ENCODE measurements at places on chromosomes 3 and 15.
A peak's percentile ranks its signal among the peaks of the same experiment; 100 is the strongest.

DNA sequence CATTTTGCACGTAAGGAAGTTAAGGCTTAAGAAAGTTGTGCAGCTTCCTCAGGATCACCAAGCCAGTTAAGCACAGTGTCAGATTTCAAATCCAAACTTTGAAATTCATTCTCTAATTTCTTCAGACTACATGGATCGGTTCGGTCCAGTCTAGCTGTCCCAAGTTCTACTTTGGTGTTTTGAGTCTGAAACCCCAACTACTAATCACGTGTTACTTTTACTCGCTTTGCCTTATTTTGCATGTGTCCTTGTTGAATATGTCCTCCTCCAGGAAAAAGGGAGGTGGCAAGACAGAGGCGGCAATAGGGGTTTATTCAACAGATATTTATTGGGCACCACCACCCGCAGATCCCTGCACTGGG is 522 bp upstream of the GXYLT2 start:
- DNase-seq, result no peak

GRCh38 chr3:58743296-58743695 is 76.7 kb upstream of the FAM3D start:
- no peak for DNase-seq

GRCh38 chr15:66142285-66142684 is 111.3 kb downstream of the MEGF11 start:
- no peak for DNase-seq

DNA sequence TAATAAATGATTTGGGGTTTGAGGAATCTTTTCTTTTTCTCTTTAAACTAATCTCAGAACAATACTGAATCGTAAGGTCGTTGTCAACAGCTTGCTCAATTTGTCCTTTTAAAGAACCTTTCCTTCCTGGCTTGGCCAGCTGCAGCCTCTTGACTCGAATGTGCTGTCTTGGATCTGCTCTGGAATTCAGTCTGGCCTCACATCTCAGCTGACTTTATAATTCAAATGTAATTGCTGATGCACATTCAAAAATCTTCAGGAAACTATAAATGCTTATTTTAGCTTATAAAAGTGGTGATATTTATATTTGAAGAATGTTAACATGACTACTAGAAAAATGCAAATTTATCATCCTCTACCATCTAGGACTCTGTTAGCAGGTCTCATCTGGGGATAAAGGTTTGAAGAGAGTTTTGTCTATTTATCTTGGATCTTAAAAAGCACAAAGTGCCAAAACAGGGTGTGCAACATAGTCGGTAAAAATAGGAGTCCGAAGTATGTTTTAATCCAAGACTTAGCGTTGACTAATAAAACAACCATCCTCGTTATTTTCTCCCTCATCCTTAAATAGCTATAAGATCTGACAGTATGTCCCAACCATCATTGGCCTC is 1035.2 kb downstream of the MCTP2 start:
- DNase-seq, result no peak

- no peak for DNase-seq
Observed at GRCh38 chr3:98322686-98323085, 31.0 kb upstream of the OR5K4 start.

- DNase-seq, result no peak
Observed at GRCh38 chr3:126917232-126917804, 65.6 kb upstream of the PLXNA1 start.

DNA sequence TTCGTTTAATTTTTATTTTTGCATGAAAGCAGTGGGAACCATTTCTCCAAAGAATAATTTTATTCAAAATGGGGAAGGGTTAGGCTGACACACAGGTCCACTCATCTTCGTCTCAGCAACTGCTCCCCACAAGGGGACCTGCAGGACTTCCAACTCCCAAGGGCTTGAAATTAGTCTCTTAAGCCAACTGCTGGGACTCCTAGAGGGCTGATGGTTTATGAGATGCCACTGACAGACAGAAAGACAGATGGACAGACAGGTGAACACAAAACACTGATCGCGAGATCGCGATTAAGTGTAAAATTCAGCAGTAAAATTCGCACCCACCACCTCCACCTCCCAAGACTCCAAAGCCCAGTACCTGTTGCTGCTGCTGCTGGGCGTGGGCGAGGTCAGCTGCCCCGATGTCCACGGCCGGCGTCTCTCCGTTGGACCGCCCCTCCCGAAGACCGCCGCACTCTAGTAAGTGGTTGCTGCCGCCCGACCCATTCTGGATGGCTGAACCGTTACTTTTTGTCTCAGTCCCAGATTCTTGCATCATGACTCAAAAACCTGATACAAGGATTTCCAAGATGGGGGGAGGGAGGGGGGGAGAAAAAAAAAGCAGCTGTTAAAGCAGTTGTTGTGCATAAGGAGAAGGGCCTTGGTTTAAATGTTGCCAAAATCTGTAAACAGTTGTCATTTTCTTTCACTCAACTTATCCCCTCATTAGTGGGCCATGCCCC is 385.5 kb downstream of the FOXP1 start:
- DNase-seq, result no peak

GRCh38 chr3:164940745-164941144 is 137.6 kb downstream of the SI start:
- DNase-seq, result no peak

DNA sequence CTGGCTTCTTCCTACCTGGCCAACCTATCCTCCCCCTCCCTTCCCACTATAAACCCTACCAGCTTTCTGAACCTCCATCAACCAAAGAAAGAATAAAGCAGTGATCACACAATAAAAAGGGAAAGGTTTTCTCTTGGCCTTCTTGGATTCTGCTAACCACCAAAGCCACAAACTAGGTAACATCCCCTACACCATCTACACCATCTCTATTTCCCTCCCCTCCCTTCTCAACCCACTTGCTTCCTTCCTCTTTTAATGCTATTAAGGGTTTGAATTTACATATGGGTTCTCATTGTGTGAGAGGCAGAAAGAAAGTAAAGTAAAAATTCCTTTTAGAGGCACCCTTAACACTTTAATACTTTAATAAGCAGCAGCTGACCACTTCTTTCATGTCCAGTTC is 25.8 kb upstream of the RSL24D1 start:
- no peak for DNase-seq

DNA sequence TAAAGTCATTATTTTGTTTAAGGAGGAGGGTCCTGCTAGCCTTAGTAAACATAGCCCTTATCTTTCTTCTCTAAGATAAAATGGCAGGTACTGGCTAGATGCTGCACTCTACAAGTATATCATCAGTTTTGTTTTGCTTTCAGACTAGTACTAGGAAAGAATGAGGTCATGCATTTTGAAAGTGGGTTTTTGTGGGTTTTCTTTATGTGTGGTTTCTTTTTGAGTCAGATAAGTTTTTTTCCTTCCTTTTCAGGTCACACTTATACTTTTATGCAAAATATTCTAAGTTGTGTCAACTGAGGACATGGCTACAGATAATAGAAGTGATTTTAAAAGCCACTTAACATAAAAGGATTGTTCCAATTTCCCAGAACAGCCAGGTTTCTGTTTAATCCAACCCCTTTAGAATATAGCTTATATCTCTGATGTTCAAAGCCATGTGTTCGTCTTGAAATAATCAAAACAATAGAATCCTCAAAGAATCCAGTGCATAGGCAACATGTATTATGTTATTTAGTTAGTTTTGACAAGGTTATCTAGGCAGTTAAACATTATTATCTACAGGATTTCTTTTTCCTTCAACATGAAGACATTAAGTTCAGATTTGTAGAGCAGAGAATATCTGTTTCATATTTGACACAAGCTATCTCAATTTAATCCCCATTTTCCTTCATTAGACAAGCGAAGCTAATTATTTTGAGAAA is 406.2 kb downstream of the RBMS3 start:
- no peak for DNase-seq

- DNase-seq, result no peak
Observed at GRCh38 chr15:89937365-89938350, 24.9 kb upstream of the ARPIN start.

GRCh38 chr3:88188436-88188835 is 38.7 kb downstream of the C3orf38 start:
- DNase-seq, result no peak

DNA sequence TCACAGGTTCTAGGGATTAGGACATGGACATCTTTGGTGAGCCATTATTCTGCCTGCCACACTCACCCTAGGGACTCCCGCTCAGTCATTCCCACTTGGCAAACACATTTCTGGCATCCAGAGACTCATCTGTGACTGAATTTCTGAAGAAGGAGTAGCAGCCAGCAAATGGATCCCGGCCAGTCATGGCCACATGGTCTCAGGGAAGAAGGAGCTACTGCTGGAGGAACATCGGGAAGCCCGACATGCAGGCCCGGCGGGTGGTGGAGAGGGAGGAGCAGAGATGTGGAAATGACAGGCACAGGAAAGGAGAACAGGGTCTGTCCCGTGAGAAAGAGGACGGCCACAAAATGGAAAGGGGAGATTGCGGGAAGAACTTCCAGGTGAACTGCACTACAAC is 65.4 kb downstream of the SEMA5B start:
- DNase-seq, result no peak

- DNase-seq, result no peak
Observed at GRCh38 chr15:62758126-62758951, 284.2 kb upstream of the TPM1 start.

- no peak for DNase-seq
Observed at GRCh38 chr15:59642351-59642750, 15.0 kb downstream of the GTF2A2 start.

DNA sequence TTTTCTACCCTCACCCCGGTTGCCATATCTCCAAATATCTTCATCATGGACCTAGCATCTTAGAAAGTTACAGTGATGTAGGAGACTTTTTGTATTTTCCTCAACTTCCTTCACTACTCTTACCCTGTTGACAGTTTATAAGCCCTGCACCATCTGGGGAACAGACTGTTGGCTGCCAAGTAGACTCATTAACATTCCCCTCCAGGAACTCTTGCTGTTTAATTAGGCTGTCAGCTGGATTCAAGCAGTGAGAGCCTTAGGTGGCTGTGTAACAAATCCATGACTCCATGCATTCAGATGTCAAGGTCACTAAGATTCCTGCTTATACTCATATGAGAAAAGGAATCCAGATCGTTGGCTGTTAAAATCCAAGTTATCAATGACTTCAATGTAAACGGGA is 198.3 kb downstream of the NAALADL2 start:
- DNase-seq, result peak; percentile 99

- no peak for DNase-seq
Observed at GRCh38 chr3:5218815-5219214, 31.3 kb downstream of the EDEM1 start.

DNA sequence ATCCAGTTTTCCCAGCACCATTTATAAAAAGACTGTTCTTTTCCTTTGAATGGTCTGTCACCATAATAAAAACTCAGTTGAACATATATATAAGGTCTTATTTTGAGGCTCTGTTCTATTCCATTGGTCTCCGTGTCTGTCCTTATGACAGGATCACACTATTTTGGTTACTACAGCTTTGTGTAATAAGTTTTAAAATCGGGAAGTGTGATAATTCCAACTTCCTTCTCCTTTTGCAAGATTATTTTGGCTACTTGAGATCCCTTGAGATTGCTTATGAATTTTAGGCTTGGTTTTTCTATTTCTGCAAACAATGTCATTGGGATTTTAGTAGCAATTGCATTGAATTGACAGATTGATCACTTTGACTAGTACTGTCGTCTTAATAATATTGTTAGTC is 35.7 kb downstream of the SACM1L start:
- DNase-seq, result no peak

- no peak for DNase-seq
Observed at GRCh38 chr3:105195260-105195659, 171.4 kb upstream of the ALCAM start.

- DNase-seq, result no peak
Observed at GRCh38 chr3:164486150-164486549, 592.1 kb downstream of the SI start.

DNA sequence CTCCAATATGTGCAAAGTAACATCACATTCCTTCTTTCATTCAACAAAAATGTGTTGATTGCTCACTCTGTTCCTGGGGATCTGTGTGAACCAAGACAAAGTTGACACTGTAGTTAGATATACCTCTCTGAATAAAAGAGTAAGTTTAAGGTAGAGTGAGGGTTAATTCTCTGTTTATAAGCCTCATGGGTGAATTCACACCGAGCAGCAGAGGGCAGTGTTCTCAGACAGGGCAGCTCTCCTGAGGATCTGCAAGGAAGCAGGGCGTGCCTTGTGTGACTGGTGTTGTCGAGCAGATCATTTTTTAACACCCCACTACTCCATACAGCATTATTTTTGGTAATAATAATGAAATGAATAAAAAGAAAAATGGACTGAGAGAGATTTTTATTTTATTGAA is 34.4 kb downstream of the PAQR9 start:
- no peak for DNase-seq

GRCh38 chr3:10517627-10518026 is 12.2 kb upstream of the ATP2B2 start:
- no peak for DNase-seq

GRCh38 chr15:45021348-45021747 is 1.6 kb upstream of the SORD start:
- DNase-seq, result no peak

- DNase-seq, result peak; percentile 3
Observed at GRCh38 chr3:35965908-35966307, 326.6 kb downstream of the ARPP21 start.

DNA sequence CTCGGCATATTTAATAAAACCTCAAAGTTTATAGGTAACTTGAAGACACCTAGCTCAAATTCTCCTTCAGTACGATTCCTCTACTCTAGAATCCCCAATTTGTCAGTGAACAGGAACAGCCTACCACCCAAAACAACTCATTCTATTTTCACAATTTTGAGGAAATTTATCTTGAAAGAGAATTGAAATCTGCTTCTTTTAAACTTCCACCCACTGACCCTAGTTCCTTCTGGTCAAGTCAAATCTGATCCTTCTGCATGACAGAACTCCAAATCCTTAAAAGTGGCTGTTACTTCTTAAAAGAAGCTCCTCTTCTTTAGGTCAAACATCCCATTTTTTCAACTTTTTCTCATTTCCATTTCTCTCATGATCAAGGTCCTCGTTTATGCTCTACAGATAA is 4.4 kb downstream of the GABPB1 start:
- no peak for DNase-seq

- no peak for DNase-seq
Observed at GRCh38 chr3:128407247-128407646, 59.4 kb downstream of the DNAJB8 start.

DNA sequence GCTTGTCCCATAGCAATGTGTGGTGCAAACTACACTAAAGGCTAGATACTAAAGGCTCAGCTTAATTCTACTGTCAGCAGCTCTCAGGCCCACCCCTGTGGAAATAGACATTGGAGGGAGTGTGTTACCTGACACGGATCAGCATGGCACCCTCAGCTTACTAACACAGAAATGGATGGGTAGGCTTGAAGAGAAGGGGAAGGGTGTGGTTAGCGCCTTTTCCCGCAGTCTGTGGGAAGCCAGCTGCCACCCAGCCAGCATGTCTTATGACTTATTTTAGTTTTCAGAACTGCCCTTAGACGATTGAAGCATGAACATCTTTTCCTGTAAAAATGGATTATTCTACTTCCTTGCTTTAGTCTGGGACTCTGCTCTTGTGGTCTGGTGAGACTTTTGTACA is 25.8 kb upstream of the ADPGK start:
- DNase-seq, result no peak
